ENCODE measurements at places on chromosomes 1 and 21.
A peak's percentile ranks its signal among the peaks of the same experiment; 100 is the strongest.

- no peak for DNase-seq
Observed at GRCh38 chr21:25563361-25564116, 43.7 kb downstream of the MRPL39 start.

GRCh38 chr1:198234520-198235251, 77.9 kb downstream of the NEK7 start:
- DNase-seq: peak; percentile 11

- no peak for DNase-seq
Observed at GRCh38 chr1:201093962-201094361, 18.3 kb downstream of the CACNA1S start.

GRCh38 chr1:221431068-221431651, 310.7 kb downstream of the DUSP10 start:
- no peak for DNase-seq

Data from neural progenitor cell (in vitro differentiated cells).